ENCODE measurements at places on chromosomes 5 and 9.
A peak's percentile ranks its signal among the peaks of the same experiment; 100 is the strongest.

- DNase-seq, result no peak
Measured at GRCh38 chr5:140287801-140288521, 14.9 kb downstream of the PFDN1 start.

- DNase-seq, result no peak
Measured at GRCh38 chr5:61394793-61395192, 62.7 kb downstream of the ZSWIM6 start.

DNA sequence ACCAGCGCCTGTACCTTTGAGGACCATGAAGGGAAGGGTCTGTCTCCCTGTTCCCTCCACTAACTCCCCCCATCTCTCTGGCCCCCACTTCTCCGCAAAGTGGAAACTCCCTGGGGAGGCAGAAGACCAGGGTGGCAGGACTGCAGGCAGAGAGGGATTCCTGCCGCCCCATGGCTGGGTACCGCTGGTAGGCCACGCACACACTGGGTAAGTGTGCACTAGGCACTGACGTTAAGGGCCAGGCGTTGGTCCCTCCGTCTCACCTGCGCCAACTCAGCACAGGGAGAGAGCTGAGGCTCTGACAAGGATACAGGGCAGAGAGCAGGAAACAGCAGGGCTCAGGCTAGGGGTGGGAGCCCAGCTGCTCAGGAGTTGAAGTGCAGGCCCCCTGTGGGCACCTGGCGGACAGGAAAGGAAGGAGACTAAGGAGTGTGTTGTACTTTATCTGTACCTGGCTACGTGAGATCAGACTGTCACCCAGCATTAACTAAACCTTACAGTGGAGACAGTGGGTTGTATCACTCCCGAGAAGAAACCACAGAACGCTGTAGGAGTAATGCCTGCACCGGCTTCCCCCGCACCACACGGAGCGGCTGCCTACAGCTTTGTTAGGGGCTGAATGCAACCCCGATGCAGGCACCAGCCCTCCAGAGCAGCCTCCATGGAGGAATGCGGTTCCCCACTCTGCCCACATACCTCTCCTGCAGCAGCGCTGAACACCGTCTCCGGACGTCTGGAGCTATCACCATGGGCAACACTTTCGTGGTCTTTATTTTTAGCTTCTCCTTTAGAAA lies 34.2 kb upstream of the CLPTM1L start:
- DNase-seq, result no peak

DNA sequence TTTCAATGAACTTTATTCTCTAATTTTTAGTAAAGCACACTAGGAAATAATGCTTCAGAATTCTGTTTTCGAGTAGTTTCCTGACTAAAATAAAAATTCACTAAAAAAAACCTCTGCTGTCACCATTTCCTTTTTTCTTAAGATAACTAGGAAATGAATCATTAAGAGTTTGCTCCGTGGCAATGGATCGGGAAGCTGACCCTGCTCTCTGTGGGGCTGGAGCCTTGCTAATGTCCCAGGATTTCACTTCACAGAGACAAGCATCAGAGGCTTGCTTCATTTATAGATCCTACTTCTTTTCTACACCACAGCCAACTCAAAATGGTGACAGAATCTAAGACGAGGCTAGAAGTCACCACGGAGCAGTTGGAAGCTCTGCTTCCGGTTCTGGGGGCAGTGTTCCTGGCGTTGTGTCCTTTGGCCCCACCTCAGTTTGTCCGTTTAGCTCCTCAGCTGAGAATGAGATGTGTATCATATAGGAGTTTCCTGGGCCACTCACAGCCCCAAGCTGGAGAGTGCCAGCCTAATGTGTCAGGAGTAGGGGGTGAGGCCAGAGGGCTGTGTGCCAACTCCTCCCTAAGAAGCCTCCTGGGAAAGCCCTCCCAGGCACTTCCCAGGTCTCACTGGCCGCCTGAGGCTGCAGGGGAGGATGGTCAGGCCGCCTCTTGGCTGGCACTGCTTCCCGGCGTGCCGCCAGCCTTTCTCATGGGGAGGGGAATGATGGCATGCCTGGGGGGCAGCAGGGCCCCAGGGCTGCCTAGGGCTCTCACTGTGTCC lies 19.6 kb downstream of the TENT4A start:
- no peak for DNase-seq

- DNase-seq, result no peak
Measured at GRCh38 chr5:32928761-32929160, 217.6 kb downstream of the NPR3 start.

DNA sequence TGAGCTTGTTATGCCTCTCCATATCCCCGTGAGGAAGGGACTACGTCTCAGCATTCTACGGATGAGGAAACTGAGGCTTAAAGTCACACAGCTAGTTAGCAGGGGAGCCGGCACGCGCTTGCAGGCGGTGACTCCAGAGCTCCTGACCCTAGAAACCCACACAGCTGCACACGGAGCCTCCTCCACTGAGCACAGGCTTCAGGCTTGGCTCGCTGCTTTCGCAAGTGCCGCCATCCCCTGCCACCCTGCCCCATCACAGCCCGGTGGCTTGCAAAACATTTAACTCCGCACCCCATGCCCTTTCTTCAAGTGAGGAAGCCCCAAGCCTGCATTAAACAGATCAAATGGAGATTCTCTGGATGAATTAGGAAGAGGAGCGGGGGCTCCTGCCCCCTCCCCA lies 138.3 kb downstream of the HSD17B3 start:
- DNase-seq, result no peak

GRCh38 chr5:32851559-32852173 lies 140.5 kb downstream of the NPR3 start:
- DNase-seq, result no peak

DNA sequence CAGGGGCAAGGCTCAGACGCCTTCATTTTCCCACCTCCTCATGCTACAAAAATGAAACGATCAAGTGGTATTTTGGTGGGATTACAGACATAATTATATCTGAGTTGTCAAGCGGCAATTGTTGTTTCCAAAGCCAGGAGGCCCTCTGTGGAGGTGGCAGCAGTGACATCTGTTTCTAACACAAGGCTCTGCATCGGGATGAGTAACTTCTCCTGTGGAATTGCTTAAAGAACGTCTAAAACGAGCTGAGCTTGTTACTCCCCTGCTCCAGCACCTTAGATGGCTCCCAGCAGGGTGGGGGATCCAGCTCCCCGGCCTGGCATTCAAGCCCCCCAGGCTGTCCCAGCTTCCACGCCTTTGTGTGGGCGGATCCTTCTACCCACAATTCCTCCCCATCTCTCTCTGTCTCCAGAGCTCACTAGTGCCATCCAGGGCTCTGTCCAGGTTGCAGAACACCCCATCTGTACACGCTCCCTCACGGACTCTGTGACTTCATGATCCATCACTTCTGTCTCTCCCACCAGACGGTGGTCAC lies 36.8 kb downstream of the DAB2IP start:
- DNase-seq, result no peak

- DNase-seq, result no peak
Measured at GRCh38 chr5:4700871-4701270, 439.3 kb upstream of the ADAMTS16 start.

DNA sequence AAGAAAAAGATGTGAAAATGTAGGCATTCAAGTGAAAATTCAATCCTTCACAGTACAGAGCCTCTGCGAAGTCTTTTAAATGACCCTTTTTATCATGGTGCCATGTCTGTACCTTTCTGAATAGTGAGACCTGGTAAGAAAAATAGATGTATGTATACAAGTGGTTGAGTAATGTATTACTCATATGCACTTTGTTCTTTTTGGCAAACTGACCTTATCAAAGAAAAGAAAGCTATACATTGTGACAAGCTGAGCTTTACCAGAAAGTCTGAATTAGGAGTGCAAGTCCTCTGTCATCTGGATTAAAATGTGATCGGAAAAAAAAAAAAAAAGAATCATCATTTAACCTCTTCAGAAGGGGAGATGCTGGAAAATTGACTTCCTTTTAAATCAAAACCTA lies 356.4 kb upstream of the CCNH start:
- no peak for DNase-seq

GRCh38 chr5:16467363-16468219 lies 2.0 kb upstream of the ZNF622 start:
- DNase-seq, result no peak

- DNase-seq, result no peak
Measured at GRCh38 chr9:103839197-103839596, 254.9 kb upstream of the SMC2 start.

- no peak for DNase-seq
Measured at GRCh38 chr9:133762488-133763271, 24.5 kb upstream of the SARDH start.

DNA sequence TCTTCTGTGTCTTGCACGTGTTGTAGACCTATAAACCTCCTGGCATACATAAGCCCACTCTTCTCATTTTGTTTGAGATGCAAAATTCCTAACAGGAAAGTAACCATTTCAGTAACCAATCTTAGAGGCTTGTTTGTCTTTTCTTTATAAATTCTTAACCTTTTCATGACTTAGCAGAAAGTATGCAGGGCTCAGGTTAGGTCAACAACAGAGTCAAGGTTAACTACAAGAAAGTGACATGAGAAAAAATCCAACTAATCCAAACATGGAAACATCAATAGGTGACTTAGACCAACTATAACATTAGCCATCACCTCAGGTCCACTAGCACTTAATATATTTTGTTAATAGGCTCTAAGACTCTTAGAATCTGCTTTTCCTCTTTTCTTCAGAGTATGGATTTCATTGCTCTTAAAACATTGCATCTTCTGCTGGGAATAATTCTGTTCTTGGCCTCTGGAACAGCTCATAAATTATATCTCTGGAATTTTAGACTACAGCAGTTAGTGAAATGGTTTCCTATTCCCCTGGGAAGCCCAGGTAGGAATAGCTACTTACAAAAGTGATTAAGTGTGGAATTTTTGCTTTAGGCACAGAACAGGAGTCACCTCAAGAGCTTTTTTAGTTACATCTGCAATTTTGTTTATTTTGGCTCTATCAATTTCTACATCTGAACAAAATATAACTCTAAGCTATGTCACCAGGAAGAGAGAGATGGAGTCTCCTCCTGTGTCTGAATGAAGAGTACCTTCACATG lies 155.3 kb upstream of the ANKRD55 start:
- DNase-seq, result no peak

GRCh38 chr5:16983022-16983639 lies 47.0 kb upstream of the MYO10 start:
- no peak for DNase-seq

GRCh38 chr5:111227801-111228200 lies 3.6 kb downstream of the CAMK4 start:
- DNase-seq, result no peak

- DNase-seq, result peak; percentile 73
Measured at GRCh38 chr5:175652741-175653663, 4.9 kb upstream of the HRH2 start.

- DNase-seq, result no peak
Measured at GRCh38 chr9:120857481-120857880, 14.8 kb upstream of the PSMD5 start.

DNA sequence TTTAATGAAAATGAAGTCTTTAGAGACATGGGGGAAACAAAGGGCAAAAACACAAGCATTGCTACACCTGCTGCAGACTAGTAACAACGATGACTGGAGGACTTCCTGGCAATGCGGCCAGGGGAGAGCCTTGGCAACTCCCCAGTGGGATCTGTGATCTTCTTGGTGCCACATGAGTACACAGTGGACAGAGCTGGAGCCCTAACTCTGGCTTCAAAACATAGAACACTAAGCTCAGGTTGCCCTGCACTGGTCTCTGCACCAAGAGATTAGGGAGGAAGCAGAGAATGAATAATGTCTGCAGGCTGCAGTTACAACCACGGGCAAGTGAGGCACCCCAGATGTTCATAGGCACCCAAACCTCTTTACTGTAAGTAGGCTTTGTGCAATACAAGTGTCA lies 91.1 kb downstream of the MRPS27 start:
- DNase-seq, result no peak

DNA sequence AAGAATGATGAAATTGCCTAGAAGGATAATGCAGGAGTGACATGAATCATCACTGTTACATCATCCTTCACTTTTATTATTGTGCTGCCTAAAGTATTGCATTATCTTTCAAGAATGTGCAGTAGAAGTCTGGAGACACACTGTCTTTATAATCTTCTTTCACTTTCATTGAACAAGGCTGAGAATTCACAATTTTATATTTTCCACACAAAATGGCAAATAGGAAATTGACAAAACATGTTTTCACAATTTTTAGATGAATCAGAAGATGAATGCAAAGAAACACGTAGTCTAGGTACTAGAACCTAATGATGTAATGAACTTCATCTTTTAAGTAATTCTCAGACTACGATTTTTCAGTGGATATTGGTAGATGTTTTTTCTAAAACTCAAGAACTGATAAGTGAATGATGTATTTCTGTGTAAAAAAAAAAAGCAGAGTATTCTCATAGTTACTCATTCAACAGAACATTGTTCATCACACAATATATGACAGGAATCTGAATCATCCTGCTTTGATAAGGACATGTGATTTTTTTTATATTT lies 131.5 kb upstream of the GRHPR start:
- no peak for DNase-seq

DNA sequence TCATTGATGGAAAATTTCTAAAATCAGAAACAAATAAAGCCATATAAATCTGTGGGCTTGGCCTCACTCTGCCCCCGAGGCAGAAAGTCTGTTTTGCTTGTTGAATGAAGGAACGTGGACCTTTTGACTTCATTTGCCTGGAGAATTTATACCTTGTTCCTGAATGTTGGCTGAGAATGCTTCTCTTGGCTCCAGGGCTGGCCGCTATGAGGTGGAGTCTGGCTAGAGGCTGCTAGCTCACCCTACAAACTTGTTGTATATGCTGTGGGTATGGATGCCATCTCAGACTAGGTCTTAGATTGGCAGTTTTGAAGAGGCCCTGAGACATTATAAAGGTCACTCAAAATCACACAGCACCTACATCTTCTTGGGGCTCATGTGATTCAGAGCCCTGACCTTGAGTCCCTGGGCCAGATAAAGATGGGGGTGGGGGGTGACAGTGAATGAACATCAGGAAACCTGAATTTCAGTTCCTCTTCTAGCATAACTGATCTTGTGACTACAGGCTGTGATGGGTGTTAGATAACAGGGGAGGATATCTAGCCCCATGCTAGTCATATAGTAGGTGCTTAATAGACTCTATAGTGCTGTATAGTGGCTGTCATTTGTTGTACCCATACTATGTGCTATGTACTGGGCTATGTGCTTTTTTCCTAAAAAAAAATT lies 2.8 kb downstream of the GM2A start:
- no peak for DNase-seq

GRCh38 chr5:157497875-157498611 lies 38.0 kb downstream of the NIPAL4 start:
- no peak for DNase-seq

DNA sequence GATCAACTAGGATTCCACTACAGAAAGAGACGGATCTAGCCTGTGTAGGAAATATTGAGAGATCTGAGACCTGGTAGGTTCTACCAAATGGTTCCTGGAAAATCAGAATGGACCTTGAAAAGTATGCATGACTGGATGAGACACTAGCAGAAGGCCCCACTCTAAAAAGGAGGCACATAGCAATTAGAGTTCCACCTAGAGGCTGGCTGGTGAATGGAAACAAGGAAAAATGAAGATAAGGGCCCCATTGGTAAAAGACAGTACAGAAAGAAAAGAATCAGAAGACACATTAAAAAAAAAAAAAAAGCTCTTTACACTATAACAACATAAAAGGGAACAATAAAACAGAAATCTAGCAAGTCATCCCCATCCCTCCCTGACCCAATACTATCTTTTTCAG lies 518.5 kb downstream of the NR2F1-AS1 start:
- DNase-seq, result no peak

- no peak for DNase-seq
Measured at GRCh38 chr5:97923496-97923895, 740.4 kb upstream of the RIOK2 start.

- no peak for DNase-seq
Measured at GRCh38 chr9:74940600-74940999, 12.1 kb downstream of the C9orf40 start.

- peak; percentile 18 for DNase-seq
Measured at GRCh38 chr5:5141625-5142525, 1.7 kb downstream of the ADAMTS16 start.

GRCh38 chr5:175735701-175736100 lies 77.8 kb downstream of the HRH2 start:
- DNase-seq, result no peak
